ENCODE measurements at places on chromosomes 6 and 20.

- DNase-seq = no peak
Measured at GRCh38 chr6:15829156-15829555, 166.3 kb upstream of the DTNBP1 start.

GRCh38 chr6:27472182-27472616, 706 bp downstream of the ZNF184 start:
- DNase-seq = peak; percentile 72

- DNase-seq = peak; percentile 76
Measured at GRCh38 chr6:139891471-139891870, 517.0 kb upstream of the CITED2 start.

DNA sequence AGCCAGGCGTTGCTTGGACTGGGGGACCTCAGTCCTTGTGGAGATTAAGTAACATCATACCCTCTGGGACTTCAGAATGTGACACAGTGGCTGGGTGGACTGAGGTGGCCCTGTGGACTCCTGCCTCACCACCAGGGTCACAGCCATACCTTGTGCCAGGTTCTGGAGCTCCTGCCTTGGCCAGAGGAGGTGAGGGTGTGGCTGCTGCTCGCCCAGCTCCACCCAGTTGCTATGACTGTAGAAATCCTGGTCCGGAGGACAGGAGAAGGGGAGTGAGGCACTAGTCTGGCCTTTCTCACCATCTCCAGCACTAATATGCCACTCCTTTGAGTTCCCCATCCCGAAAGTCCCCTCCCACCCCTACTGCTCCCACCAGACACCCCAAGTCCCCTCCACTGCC, 1.9 kb downstream of the VWA7 start:
- no peak for DNase-seq

- no peak for DNase-seq
Measured at GRCh38 chr6:108768166-108768555, 80.1 kb upstream of the ARMC2 start.

- no peak for DNase-seq
Measured at GRCh38 chr6:118965371-118965770, 30.4 kb upstream of the MCM9 start.

All from fibroblast of skin of abdomen (primary cell).